Right cardiac atrium (tissue), 5 donors: ENCODE measurements at places on chromosomes 2 and 18. TPM values are rescaled to one million over a fixed set of nuclear protein-coding genes. Genes with fewer than 3 reads are reported as not detected.

DNA sequence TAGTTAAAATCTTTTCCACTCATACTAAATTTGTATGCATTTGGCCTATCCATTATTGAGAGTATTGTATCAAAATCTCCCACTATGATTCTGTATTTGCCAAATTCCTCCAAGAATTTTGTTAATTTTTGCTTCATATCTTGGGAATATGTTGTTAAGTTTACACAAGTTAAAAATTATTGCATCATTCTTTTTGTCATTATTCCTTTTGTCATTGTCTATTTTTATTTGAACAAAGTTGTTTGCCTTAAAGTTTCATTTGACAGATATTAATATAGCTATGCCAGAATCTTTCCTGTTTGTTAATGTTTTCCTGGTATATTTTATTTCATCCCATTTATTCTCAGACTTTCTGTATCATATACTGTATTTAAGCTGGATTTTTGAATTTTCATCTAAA lies 41.3 kb downstream of the LOXHD1 start:
- DNase-seq = no peak

GRCh38 chr2:234022424-234022823 lies 28.1 kb upstream of the SPP2 start:
- DNase-seq = no peak

DNA sequence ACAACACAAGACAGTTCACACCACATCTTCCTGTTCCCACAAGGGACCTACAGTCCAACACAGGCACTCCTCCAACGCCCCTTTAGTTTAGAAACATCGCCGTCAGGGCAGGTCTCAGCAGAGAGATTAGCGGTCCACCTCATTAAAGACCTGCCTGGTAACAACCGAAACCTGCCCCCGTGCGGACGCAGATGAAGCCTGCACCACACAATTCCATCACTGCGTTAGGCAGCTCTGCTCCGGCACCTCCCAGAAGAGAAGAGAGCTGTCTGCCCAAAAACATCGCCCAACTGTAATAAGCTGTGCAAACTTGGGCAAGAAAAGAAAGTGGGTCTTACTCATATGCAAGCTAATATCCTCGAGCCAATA lies 32.7 kb downstream of the ZNF516 start:
- DNase-seq = no peak

DNA sequence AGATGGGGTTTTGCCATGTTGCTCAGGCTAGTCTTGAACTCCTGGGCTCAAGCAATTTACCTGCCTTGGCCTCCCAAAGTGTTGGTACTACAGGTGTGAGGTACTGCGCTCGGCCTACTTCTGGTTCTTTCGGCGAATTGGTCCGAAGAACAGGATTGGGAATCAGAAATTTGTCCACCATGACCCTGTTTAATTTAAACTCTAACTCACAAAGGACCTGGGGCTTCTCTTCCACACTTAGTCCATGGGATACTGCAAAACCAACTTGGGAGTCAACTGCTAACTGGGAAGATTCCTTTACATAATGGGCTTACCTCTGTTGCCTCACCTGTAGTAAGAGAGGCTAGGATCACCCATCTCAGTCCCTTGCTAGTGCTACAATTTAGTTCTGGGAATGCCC lies 79.8 kb upstream of the ZFP36L2 start:
- DNase-seq = no peak

GRCh38 chr2:46241344-46241743 lies 55.9 kb upstream of the EPAS1 start:
- DNase-seq = no peak

GRCh38 chr2:70024284-70024683 lies 62.9 kb upstream of the ASPRV1 start:
- no peak for DNase-seq

The GATA6 gene
- 63.2 TPM for total RNA-seq

The CDH2 gene
- 291 TPM for total RNA-seq
